ENCODE measurements at places on chromosomes 11 and 22.
A peak's percentile ranks its signal among the peaks of the same experiment; 100 is the strongest.

DNA sequence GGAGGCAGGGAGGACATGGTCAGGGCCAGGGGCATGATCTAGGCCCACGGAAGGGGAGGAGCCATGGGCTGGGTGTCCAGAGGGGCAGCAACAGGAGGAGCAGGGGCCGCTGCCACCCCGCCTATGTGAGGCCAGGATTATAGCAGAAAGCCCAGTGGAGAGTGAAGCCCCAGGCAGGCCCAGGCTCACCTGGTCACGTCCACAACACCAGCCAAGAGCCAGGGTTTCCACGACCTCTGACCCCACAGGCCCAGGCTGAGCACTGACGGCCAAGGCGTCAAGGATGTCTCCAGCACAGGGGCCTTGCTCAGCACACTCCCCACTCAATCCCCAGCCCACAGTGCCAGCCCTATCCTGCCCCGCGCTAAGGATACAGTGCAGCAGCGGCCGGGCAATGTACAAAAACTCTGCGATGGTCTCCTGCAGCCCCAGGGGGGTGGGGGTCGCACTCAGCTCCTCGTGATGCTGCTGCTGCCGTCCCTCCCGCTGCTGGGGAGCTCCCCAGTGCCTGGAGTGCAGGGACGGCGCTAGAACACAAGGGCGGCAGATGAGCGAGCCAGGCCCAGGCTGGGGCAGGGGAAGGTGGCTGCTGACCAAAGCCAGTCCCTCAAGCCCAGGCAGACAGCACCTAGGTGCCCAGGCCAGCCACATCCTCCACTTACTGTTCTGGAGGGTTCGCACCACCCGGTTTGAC lies 3.6 kb downstream of the PEX16 start:
- no peak for DNase-seq

DNA sequence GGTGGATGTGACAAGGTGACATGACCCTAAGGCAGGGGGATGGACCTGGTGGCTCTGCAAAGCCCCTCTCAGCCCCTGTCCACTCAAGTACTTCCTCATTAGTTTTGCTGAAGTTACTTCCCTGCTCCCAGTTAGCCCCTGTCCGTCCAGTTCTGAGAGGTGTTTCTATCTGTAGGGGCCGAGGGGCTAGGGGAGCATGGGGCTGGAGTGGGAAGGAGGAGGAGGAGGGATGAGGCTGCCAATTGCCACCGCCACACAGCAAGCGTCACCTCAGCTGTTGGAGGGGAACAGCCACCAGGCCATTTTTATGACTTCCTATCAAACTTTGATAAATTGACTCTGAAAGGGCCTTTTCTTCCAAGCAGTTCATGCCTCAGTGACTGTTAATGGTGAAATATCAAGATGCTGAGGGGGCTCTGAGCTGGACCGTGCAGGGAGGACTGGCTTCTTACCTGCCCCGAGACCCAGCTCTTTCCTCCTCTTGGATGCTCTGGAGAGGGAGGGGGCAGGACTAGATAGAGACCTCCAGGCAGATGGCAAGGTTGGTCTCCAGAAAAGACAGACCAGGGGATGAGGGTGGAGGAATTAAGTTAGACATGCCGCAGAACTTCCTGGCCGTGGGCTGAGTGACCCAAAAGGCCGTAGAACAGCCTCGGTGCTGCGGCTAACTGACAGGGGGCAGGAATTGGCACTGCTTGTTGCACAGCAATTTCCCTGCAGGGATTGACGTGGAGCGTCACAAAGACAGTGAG lies 137.0 kb downstream of the ST3GAL4 start:
- no peak for DNase-seq

- no peak for DNase-seq
These were observed 77.2 kb downstream of the PRR5L start for GRCh38 chr11:36373016-36374010.

- DNase-seq: no peak
These were observed 2.9 kb downstream of the MMP7 start for GRCh38 chr11:102527684-102528083.

GRCh38 chr11:93849751-93850593 lies 446 bp downstream of the VSTM5 start:
- peak; percentile 61 for DNase-seq

GRCh38 chr11:38990841-38991240 lies 2392.8 kb upstream of the RAG2 start:
- DNase-seq: no peak

DNA sequence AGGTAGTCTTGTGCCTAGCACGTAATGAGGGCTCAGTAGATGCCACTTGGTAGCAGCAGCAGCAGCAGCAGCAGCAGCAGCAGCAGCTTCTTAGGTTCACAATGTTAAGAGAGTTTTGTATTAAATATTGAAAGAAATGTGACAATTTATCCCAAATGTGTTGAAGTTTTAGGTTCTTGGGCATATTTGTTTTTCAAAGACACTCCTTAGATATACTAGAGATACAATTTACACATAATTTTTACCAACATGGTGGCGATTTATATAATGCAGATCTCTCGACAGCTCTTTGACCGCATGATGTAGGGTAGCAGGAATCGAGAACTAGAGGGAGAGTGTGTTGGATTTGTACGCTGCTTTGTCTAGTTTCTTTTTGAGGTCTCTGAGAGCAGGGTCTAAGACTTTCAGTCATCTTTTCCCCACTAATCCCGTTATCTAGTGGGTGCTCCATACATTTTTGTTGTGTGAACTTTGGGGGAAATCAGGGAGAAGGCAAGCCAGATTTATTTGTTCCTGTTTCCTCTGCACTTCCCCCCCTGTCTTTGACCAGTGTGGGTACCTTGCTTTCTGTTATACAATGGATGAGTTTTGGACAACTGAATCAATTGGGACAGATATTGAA lies 1.4 kb downstream of the FDX1 start:
- DNase-seq: no peak

- DNase-seq: no peak
These were observed 951.3 kb upstream of the CHORDC1 start for GRCh38 chr11:91174193-91174592.

Measured in common myeloid progenitor, CD34-positive (primary cell).